NCI-H1436 (cell line): ENCODE measurements at places on chromosomes 11 and 22.

- no peak for DNase-seq
Measured at GRCh38 chr11:74838188-74838587, 89.5 kb downstream of the RNF169 start.

GRCh38 chr22:22125028-22125578 lies 119.5 kb upstream of the VPREB1 start:
- DNase-seq: no peak

GRCh38 chr11:121688860-121689614 lies 236.3 kb upstream of the SORL1-AS1 start:
- no peak for DNase-seq

- no peak for DNase-seq
Measured at GRCh38 chr22:40594346-40594745, 42.2 kb downstream of the MRTFA start.
